ENCODE measurements at places on chromosomes 7 and 10.
A peak's percentile ranks its signal among the peaks of the same experiment; 100 is the strongest.

- peak; percentile 22 for DNase-seq
- H3K4me1 ChIP-seq = no peaks in the 10 kb centered on the region
- no peak overlapping the region for H3K4me3 ChIP-seq
- H3K36me3 ChIP-seq = no peaks in the 10 kb centered on the region
These were observed 14.7 kb downstream of the FAM241B start for GRCh38 chr10:69644658-69645295.

DNA sequence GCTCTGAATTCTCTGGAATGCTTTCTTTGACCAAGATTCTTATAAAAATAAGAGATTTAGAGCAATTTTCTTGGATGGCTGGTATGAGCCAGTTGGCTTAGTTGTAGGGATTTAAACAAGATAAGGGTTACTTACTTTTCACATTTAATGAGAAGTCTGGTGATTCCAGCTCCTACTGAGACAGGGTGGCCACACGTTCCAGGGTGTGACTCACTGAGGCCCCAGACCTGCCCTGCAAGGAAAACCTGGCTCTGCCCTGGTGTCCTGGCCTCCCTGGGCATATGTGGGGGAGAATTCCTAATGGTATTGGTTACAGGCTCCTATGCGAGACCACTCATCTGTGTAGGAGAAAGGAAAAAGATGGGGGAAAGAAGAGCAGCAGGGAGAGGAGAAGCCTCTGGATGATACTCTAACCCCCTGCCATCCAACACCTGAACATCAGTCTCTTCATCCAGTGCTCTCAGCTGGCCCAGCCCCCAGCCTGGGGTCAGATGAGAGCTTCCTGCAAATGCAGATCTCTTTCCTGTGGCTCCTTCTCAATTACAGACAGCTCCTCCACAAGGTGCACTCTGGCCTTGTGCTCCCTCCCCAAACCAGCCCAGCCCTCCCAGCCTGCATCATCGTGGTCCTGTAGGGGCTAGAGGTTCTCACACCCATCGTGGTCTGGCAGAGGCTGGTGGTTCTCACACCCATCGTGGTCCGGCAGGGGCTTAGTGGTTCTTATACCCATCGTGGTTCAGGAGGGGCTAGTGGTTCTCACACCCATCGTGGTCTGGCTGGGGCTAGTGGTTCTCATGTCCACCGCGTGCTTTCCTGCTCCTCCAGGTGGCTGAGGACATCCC is 139.9 kb downstream of the EGFR start:
- H3K36me3 ChIP-seq = peaks cover 3% of the 10 kb centered on the region
- DNase-seq = no peak
- no peaks in the 10 kb centered on the region for H3K27me3 ChIP-seq

DNA sequence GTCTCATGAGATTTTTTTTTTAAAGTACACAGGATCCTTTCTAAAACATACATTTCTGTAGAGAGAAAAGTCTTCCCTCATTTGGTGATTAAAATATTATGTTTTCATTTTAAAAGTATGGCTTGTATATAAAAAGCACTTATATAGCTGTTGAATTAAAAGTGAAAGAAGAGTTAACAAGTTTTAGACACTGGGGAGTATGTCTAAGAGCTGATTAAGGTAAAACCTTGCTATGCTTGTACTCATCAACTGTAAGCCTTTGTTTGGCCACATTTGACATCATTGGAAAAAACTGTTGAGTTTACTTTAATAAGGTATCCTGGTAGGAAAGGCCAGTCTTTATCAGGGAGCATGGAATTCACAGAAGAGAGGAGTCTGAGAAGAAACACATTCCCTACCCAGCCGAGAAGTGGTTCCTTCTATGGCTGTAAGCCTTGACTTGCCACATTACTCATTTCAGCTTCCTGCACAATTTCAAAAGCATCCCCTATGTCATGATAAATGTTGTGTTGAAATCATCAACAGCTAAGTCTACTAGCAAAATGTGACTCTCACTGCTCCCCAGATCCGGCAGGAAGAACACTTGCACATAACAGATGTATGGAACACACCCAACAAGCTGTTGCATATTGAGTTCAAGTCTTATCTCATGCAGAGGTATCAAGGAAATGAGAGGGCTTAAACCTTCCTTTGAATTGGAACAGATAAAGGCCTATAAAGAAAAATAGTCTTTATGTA is 171.8 kb upstream of the CDK1 start:
- no peak for DNase-seq
- H3K4me1 ChIP-seq = no peaks in the 10 kb centered on the region
- H3K36me3 ChIP-seq = no peaks in the 10 kb centered on the region
- H3K27me3 ChIP-seq = no peaks in the 10 kb centered on the region
- H3K4me3 ChIP-seq = no peak overlapping the region
- no peak overlapping the region for H3K27ac ChIP-seq

DNA sequence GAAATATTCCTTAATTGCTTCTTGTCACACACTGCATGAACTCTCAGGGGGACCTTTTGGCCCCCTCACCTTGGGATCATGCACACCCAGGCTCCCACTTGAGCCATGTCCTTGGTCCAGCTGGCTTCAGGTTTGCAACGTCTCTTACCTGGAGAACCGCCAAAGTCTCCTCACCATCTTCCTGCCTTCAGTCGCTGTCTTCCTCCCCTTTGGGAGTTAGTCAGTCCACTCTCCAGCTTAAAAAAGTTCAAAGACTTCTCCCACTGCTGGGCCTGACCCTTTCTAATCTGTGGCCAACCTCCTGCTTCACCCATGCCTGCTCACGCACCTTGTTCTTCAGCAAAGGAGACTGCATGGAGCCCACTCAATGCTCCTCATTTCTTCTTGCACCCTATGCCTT is 82.6 kb upstream of the LRRC4 start:
- DNase-seq = no peak
- H3K27me3 ChIP-seq = no peaks in the 10 kb centered on the region
- no peaks in the 10 kb centered on the region for H3K4me1 ChIP-seq
- H3K36me3 ChIP-seq = no peaks in the 10 kb centered on the region

GRCh38 chr7:46356371-46356770 is 435.3 kb upstream of the IGFBP3 start:
- H3K27ac ChIP-seq = no peak overlapping the region
- no peak overlapping the region for H3K4me3 ChIP-seq

GRCh38 chr10:89921403-89921802 is 220.0 kb downstream of the KIF20B start:
- DNase-seq = no peak
